ENCODE measurements at places on chromosomes 11 and 22. TPM values are rescaled to one million over a fixed set of nuclear protein-coding genes. Genes with fewer than 3 reads are reported as not detected.

DNA sequence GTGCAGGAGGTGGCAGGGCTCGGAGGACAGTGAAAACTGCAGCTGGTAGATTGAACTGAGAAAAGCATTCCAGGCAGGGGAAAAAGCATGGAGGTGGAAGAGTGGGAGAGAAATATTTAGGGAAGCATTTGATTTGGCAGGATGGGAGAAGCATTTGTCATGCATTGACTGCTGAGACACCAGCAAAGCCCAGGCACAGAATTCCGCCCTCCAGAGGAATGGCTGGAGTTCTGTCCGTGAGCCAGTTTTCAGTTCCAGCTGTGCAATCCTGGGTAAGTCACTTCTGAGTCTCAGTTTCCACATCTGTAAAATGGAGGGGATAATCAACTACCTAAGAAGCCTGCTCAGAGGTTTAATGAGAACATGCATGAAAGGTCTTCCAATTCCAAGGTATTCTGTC is 4.3 kb upstream of the TSKU start:
- no peak for DNase-seq

DNA sequence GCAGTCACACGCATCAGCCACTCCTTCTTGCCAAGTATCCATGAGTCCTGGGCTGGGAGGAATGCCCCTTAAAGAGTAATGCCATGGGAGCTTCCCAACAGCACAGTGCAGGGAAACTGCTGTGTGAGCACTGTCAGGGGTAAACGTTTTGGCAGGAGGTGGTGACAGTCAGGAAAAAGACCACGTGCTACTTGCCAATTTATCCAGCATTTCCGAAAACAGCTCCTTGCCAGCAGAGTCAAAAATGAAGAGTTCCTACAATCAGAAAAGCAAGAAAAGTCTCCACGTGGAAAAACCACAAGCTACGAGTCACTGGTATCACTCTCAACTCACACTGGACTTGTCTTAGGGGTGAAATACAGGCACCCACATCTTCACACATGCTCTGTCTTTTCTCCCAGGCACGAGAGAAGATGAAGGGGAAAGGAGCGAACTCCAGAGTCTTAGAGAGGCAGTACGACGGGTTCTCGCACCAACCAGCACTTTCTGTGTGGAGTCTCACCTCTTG is 9.9 kb downstream of the IFT27 start:
- DNase-seq = no peak

- no peak for DNase-seq
Observed at GRCh38 chr22:40289991-40290459, 56.3 kb upstream of the ADSL start.

GRCh38 chr22:27250886-27251285 is 550.7 kb downstream of the MN1 start:
- no peak for DNase-seq

GRCh38 chr22:20516399-20516798 is 9.0 kb downstream of the MED15 start:
- DNase-seq = no peak

DNA sequence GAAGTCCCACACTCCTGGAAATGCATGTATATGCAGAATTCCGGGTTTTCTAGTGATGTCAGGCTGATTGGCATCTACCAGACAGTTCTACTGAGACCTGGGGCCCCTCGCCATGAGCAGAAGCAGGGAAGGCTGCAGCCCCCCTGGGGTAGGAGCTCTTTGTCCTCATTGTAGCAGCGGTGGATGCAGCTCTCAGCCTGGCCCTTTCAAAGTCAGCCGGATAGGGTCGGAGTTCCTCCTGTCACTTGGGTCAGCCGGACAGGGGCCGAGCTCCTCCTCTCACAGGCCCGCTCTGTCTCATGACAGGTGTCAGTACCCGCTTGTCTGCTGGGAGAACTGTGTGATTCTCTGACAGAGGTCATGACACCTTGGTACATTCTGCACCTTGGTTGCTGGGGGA is 30.0 kb downstream of the MRGPRD start:
- DNase-seq = no peak

DNA sequence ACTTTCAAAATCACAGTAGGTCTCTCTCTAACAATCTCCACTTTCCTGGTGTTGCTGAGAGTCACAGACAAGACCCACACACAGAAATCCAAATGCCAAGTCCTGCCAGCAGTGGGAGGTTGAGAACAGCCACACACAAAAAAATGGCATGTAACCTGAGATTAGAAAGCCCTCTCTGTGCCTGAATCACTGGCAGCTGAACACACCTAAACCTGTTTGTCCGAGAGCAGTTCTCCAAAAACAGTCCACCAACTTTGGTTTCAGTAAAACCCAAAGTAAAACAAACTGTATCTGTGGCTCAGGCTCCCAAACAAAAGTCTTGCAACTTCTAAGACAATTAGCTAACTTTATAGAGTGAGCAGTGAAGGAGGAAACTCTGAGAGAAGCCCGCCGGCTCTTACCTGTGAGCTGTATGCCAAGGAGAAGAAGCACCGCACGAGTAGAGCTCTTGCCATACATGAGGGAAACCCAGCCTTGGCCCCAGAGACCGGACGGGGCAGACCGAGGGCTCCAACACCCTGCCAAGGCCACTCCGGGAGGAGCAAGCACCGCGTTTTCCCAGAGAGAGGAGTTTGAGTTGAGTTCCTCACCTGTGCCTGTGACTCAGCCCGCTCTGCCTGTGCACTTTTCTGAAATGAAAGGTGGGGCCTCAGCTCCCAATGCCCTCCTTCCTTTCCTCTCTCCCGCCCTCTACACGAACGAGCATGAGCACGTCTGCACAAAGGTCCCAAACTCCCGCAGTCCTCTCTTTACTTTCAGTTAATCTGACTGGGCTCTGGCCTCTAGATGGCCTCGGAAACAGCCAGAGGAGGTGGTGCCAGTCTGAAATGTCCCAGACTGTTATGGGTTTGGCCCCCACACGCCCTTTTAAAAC is at the start of gene MPZL2:
Gene MPZL2 (minus strand): TSS at position 603 of the 874 bp plus-strand sequence. CDS start 144 bp downstream, at position 459.
- no peak for DNase-seq

DNA sequence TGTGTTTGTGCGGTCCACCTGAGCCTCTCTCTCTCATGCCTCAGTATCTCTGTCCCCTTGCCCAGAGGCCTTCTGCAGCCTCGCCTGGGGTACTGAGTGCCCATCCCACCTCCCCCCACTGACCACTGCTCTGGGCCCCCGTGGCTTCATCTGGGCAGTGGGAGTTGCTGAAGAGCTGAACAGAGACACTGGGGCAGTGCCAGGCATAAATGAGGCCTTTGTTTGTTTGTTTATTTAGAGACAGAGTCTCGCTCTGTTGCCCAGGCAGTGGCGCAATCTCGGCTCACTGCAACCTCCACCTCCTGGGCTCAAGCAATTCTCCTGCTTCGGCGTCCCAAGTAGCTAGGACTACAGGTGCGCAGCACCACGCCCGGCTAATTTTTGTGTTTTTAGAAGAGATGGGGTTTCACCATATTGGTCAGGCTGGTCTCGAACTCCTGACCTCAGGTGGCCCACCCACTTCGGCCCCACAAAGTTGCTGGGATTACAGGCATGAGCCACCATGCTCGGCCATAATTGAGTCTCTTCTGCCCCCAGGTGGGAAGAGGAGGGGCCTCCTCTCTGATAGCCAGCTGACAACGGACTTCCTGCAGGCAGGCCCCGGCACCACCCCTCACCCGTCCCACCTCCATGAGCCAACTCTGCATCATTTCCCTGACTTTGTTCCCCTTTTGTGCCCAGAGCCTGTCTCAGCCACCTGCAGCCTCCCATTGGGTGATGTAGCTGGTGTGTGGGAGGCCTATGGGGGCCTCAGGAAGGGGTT is 9.3 kb downstream of the CRYBB3 start:
- no peak for DNase-seq

DNA sequence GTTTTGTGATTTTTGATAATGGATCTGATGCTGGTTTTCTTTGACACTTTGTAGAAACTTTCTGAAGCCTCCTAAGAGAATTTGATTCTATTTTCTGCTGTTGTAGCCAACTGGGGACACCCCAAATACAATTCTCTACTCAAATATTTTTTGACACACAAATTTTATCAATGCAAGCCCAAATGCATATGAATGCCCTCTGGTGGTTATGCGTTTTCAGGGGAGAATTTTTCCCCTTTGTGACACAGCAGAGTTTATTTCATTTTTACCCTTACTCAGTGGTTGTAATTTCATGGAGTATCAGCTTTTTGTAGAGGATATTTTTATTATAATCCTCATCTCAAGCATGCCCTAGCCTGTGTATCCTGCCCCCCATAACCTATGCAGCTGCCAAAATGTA is 44.7 kb upstream of the MTMR2 start:
- DNase-seq = no peak

- no peak for DNase-seq
Observed at GRCh38 chr11:73012121-73012863, 129.8 kb downstream of the FCHSD2 start.

DNA sequence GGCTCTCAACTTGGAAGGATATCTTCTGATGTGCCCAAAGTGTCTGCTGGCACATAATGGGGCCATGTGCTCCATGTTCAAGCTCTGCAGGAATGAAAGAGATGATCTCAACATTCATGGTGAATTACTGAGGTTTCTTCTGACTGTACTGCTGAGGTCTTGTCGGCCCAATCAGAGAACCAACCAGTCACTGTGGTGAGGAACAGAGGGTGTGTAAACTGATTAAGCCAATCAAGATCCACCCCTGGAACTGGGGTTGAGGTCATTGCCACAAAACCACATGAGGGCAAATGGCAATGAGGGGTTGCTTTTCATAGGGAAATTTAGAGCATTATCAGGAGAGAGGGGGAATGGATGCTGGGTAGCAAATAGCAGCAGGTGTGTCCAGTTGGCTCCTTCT is 152.3 kb upstream of the RAG2 start:
- no peak for DNase-seq

Gene GLB1L2
- 0.99 TPM for total RNA-seq

Gene EIF3M
- total RNA-seq = 387 TPM

Gene DLG2
- 0.63 TPM for total RNA-seq

Gene RFPL1
- not detected for total RNA-seq

Gene SCGB1C1
- total RNA-seq = not detected

Gene QSER1
- total RNA-seq = 31.0 TPM

Gene MED15
- 72.2 TPM for total RNA-seq

Gene NRXN2
- total RNA-seq = not detected
